Dorsolateral prefrontal cortex (tissue), 122 donors: ENCODE measurements at places on chromosomes 13 and 19. TPM values are rescaled to one million over a fixed set of nuclear protein-coding genes. Genes with fewer than 3 reads are reported as not detected.

- no peak for DNase-seq
These were observed 190.9 kb upstream of the RNF113B start for GRCh38 chr13:98368019-98368418.

FXYD7 gene
- total RNA-seq = 159 TPM

- no peak for DNase-seq
These were observed 12.1 kb upstream of the ANGPTL8 start for GRCh38 chr19:11227195-11227886.

GRCh38 chr19:40641281-40641680 is 40.1 kb downstream of the LTBP4 start:
- no peak for DNase-seq

DLEU7 gene
- 9.4 TPM for total RNA-seq

- DNase-seq = peak; percentile 89
These were observed 1.1 kb upstream of the MYBPC2 start for GRCh38 chr19:50431343-50432220.

C1QTNF9B gene
- total RNA-seq = not detected

DNA sequence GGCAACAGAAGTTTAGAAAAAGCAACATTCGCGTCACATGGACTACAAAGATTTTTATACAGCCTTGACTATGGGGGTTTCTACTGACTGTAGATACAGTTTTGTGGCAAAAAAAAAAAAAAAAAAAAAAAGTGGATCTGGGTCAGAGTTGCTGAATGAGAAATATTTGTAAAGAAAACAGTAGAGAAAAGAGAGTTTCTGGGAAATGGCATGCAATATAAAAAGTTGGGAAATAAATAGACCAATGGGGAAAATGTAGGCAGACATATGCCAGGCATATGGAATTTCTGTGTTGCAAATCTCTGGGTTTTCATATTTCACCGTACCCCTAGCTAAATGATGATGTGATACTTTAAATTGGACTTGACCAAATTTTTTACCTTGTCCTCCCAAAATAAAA is 315.3 kb downstream of the EFNB2 start:
- no peak for DNase-seq

GRCh38 chr13:23687614-23688013 is 117.4 kb downstream of the TNFRSF19 start:
- no peak for DNase-seq

- DNase-seq = no peak
These were observed 154.2 kb upstream of the KLF12 start for GRCh38 chr13:74288361-74288911.

- no peak for DNase-seq
These were observed 60.6 kb downstream of the LHFPL6 start for GRCh38 chr13:39542361-39542760.

DNA sequence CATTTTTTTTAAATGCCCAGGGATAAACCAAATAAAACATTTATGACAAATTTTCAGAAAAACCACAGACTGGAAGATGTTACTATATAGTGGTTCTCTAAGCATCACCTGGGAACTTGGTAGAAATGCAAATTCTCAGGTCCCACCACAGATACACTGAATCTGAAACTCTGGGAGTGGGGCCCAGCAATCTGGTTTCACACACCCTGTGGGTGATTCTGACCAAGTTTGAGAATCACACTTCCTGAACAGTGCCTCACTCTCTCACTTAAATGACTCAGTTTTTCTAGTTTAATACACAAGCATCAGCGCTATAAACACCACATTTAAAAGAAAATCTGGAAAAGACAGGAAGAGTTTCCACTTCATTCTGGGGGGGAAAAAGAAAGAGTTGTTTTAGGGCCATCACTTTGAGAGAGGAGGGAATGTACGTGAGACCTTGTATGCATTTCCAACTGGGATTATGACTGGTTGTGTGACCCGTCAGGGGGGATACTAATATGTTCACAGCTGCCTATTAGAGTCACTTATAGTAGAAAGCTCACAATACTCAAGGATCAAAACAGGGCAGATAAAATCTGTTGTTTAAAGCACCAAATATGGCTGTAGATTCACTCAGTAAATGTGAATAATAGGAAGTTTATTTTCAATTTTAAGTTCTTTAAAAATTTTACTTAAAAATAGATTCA is 567.7 kb downstream of the GPC6 start:
- no peak for DNase-seq

GRCh38 chr19:54390942-54391577 is 24.2 kb upstream of the TTYH1 start:
- DNase-seq = peak; percentile 44

DNA sequence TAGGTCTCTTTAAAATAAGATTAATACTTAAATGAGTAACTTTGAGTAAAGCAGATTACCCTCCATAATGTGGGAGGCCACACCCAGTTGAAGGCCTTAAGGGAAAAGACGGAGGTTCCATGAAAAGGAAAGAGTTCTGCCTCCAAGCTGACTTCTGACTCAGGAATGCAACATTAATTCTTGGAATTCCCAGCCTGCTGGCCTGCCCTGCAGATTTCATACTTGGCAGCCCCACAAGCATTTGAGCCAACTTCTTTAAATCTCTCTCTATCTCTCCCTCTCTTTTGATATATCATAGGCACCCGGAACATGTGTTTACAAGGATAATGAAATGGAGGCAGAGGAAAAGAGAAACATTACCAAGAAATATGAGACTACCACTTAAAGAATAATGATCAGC is 902.3 kb upstream of the MIR17HG start:
- DNase-seq = no peak

DNA sequence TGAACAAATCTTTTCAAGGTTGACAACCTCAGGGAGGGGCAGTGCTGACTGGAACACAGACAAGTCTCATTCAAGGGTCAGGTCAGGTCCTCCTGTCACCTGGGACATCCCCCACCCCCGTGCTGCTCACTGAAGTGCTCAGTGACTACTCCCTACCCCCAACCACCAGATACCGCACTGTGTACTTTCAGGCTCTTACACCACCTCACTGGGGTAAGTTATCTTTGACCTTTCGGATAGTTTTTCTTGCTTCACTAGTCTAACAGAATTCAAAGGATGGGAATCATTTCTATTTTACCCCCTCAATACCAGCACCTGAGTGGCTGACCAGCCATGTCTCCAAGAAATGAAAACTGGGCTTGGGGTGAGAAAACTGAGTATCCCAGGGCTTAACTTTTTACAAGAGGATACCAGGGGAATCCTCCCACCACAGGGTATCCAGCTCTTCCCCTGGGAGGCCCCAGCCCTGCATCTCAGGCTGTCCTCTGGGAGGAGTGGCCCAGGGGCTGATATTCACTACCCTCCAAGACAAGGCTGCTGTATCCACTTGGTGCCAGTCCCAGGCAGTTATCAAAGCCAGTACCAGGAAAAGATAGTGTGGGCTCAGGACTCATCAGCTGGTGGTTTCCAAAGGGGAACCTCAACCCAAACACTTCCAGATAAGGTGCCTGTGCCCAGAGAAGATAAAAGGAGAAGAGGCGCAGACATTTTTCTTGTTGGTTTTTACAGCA is 2.1 kb downstream of the ZNF563 start:
- DNase-seq = no peak

CYP2B6 gene
- total RNA-seq = not detected

GRCh38 chr19:8468761-8469373 is 24.1 kb downstream of the HNRNPM start:
- DNase-seq = no peak

EFNB2 gene
- 30.6 TPM for total RNA-seq

DNA sequence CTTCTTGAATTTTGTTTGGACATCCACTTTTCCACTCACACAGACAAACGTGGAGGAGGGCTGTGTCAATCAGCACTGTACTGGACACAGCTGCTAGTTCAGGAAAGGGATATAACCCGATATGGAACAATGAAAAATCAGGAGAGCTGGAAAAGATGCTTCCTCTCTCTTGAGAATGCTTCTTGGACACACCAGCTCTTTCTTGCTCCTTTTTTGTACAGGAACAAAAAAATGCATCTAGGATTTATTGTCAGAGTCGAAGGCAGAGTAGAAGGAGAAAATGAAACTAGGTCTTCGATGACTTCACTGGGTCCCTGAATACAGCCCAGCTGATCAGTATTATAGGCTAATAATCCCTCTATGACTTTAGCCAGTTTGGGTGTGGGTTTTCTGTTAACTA is 62.2 kb downstream of the PEG3 start:
- no peak for DNase-seq
